H1 (cell line): ENCODE measurements at places on chromosomes 2 and 18. TPM values are rescaled to one million over a fixed set of nuclear protein-coding genes. Genes with fewer than 3 reads are reported as not detected.

GRCh38 chr2:136131484-136131960 is 13.6 kb upstream of the CXCR4 start:
- DNase-seq: no peak

GRCh38 chr2:103960129-103960513 is 893.8 kb upstream of the POU3F3 start:
- no peak for DNase-seq

GRCh38 chr2:185806783-185807182 is 68.2 kb downstream of the FSIP2 start:
- no peak for DNase-seq

DNA sequence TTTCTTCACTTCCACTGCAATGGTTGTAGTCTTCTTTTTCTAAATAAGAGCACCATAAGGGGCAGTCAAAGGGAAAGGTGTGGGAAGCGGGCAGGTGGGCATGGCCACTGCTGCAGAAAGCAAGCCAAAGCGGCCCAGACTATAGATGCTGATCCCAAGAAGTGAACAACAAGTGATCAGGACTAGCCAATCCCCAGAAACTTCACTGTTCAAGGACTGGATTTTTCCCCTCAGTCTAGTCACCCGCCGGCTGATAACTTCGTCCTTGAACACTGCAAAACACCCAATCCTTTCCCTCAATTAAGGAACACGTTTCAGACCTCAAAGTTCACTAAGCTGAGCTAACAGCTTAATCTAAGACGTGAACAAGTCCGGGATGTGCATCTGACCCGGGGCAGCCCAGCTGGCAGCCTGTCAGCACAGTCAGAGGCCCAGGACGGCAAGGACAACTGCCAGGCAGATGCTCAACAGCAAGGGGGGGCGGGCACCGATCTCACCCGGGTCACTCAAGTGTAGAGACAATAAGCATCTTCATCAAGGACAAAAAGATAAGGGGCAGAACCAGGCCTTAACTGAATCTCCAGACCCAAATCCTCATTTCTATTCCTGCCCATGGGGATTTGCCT is 59.8 kb downstream of the HDLBP start:
- no peak for DNase-seq

DNA sequence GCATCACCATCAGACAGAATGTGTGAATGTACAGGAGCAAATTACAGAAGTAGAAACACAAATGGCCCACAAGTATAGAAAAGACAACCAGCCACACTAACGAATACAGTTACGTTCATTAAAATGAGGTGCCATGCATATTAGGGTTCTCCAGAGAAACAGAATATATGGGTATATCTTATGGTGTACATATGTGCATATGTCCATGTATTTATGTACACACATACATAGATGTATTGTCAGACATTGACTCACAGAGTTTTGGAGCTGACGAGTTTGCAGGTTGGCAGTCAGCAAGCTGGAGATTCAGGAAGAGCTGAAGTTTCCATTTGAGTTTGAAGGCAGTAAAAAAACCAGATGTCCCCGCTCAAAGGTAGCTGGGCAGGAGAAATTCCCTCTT is 33.0 kb downstream of the COPS9 start:
- DNase-seq: no peak

- DNase-seq: no peak
Measured at GRCh38 chr18:78717766-78718150, 261.9 kb upstream of the SALL3 start.

- no peak for DNase-seq
Measured at GRCh38 chr2:38092196-38092902, 16.4 kb upstream of the CYP1B1 start.

DNA sequence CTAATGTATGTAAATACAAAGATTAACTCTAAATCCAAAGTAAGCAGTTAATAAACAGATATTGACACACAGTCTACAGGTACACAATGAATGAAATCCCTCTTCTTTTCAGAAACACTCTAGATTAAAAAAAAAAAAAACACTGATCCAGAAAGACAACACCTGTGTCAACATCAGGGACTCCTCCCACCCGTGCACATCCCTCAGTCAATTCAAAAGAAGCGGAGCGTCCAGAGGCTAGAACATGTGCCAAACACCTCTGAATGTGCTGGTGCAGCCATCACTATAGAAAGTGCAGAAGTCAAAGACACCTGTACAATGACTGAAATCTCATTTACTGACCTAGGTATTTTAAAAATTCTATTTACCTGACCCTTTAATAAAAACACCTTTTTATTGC is 622.6 kb upstream of the ID2 start:
- DNase-seq: no peak

- DNase-seq: no peak
Measured at GRCh38 chr18:59270689-59271257, 2.5 kb downstream of the RAX start.

DNA sequence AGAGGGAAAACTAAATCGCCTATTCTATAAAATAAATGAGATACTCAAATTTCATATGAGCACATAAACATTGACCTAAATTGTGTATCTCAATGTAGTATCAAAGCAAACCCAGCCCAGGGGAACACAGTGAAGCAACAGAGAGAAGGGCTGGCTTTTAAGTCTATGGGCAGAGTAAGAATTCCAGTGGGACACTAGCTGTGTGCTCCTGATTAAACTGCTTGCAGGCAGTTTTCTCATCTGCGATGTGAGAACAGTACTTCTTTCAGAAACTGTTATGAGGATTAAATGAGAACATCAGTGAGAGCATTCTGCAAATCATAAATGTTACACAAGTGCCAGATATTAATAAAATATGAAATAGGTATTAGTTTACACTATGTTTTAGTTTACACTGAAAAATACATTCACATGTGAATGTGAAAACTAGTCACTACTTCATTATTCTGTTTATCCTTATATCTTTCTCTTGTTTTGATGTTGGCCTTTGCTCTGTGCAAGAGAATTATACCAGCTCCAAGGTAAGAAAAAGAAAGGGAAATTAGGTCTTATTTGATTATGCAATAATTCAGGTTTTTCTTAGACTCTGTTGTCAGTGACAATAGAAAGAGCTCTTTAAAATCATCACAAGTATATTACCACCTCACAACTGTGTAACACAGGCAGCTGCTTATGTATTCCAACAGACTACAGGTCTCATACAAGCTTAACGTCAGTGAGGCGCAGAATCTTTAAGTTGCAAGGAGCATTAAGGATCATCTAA is 47.5 kb downstream of the GAREM1 start:
- no peak for DNase-seq

GRCh38 chr18:54203914-54204313 is 20.6 kb downstream of the MBD2 start:
- DNase-seq: no peak

DNA sequence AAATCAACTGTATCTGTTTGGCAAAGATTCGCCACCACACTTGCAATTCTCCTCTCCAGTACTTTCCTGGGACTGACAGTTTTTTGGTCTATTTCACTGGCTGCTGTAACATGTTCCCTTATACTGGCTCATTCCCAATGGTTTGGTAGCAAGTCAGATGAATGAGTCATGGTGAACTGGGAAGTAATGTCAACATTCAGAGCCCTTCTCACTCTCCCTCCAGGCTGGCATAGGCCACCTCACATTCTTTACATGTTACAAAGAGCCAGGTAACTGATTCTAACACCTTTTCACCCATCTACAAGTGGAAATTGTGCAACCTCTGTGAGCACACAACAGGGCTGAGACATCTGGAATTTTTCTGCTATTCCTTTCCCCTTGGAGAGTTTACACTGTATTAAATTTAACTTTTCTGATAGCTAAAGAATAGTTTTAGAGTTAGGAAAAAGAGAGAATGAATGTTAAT is 111.3 kb upstream of the TLK1 start:
- no peak for DNase-seq

- no peak for DNase-seq
Measured at GRCh38 chr18:27887287-27887686, 289.6 kb downstream of the CDH2 start.

- DNase-seq: no peak
Measured at GRCh38 chr2:121777699-121778058, 22.2 kb downstream of the TSN start.

SLC23A3 gene
- total RNA-seq: 0.84 and 0.90 TPM in 2 replicates

ANTXR1 gene
- total RNA-seq: 44.3 and 45.9 TPM in 2 replicates

MARCHF4 gene
- total RNA-seq: 2.9 TPM in 2 replicates

SCN1A gene
- total RNA-seq: 1.3 and 1.9 TPM in 2 replicates

SLC30A3 gene
- total RNA-seq: 15.2 and 16.1 TPM in 2 replicates

STPG4 gene
- 0.27 and 0.28 TPM in 2 replicates for total RNA-seq

RND3 gene
- total RNA-seq: 25.6 and 26.7 TPM in 2 replicates

LRRC30 gene
- total RNA-seq: not detected in 2 replicates
